Osteoblast (primary cell): ENCODE measurements at places on chromosomes 11 and 22. TPM values are rescaled to one million over a fixed set of nuclear protein-coding genes. Genes with fewer than 3 reads are reported as not detected.

GRCh38 chr11:61957021-61957770 lies 7.0 kb downstream of the BEST1 start:
- H3K4me1 ChIP-seq: peaks cover 20% of the 10 kb centered on the region
- H3K27me3 ChIP-seq: no peaks in the 10 kb centered on the region
- H3K27ac ChIP-seq: no peak overlapping the region

SLC22A9 gene
- not detected in 2 replicates for total RNA-seq

DNA sequence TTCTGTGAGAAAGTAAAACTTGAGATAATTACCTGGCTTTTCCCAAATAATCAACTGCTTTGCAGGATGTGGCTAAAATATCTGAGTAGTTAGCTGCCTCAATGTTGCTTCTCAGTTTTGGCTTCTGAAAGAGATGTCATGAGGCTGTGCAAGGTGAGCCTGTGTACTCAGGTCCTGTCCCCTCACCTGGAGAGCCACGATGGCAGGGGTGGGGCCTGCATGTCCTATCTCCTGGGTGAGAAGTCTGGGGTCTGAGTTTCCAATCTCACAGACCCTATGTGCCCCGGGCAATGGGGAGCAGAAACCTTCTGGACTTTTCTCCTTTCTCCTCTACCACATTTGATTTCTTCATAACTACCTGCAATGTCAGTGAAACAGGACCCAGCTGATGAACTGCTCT lies 338.6 kb upstream of the B3GAT1 start:
- H3K36me3 ChIP-seq: no peaks in the 10 kb centered on the region
- no peak overlapping the region for H3K4me3 ChIP-seq
- H3K27ac ChIP-seq: no peak overlapping the region
- no peak for DNase-seq

GDPD4 gene
- total RNA-seq: not detected in 2 replicates

DNA sequence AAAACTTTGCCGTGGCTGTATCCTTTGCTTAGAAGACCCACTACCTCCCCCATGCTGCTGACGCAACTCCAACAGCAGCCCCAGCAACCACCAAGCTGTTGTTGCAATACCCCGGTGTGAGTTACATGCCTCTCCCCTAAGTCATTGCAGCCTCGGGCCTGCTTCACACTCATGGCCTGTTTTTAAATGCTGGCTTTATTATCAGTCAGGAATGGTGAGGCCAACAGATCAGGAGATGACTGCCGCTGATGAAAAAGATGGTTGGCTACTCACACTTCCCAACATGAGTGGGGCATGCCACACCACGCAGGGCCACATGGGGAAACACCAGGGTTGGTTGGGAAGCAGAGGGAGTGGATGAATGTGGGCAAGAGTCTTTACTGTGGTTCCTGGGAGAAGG lies 171.5 kb upstream of the SYT13 start:
- DNase-seq: peak; percentile 85
- H3K27ac ChIP-seq: peak overlapping the region; percentile 85
- H3K4me1 ChIP-seq: peaks cover 22% of the 10 kb centered on the region
- H3K4me3 ChIP-seq: peak overlapping the region; percentile 24

LRP4 gene
- total RNA-seq: 1.5 and 2.2 TPM in 2 replicates

SLC6A5 gene
- not detected in 2 replicates for total RNA-seq

DNA sequence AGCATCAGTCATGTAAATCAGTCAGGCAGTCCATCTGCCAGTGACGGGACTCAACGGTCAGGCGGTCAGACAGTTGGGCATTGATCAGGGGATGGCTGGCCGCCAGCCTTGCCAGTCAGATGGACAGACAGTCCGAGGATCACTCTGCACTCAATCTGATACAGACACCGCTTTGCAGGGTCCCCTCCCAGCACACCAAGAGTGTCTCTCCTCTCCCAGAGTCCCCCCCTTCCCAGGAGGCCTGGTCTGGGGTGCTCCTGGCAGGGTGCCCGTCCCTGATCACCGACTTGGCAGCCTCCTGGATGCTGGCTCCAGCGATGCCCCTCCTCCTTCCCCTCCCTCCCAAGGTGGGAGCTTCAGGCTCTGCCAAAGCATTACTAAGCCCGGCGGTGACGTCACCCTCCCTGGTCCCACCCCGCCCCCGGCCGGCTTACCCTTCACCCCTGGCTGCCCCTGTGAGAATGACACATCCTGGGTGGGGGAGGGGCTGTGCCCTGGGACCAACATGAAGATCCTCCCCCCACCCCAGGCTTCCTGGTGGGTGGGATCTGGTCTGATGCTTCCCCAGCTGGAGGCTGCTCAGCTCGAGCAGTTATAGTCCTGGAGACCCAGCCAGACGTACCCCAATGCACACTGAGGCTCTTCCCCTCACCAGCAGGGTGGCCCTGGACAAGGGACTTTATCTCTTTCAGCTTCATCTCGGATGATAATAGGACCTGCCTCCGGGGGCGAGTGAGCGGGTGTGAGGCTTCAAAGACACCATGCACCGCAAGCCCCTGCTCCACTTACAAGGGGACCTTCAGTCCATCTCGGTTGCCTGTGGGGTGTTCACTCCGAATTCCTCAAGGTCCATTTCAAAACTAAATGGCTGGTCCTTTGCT lies 69.2 kb downstream of the CD82 start:
- H3K36me3 ChIP-seq: no peaks in the 10 kb centered on the region
- H3K4me1 ChIP-seq: peaks cover 11% of the 10 kb centered on the region
- peak; percentile 89 for DNase-seq
- H3K27ac ChIP-seq: no peak overlapping the region
- H3K27me3 ChIP-seq: peaks cover 7% of the 10 kb centered on the region
- peak overlapping the region; percentile 42 for H3K4me3 ChIP-seq

DNA sequence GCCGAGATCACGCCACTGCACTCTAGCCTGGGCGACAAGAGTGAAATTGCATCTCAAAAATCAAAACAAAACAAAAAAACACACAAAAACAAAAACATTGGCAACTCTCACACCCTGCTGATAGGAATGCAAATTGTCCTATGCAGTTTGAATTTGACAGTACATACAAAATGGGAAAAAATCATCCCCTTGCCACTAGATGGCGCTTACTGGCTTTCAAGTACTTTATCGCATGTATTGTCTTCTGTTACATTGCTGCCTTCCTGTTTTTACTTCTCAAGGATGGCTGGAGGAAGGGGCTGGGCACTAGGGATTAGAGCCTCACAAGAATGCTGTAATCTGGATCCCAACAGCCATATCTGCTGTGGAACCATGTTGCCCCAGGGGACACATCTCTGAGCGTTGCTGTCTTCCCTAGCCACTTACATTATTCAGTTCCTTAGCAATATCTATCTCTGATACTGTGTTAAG lies 59.4 kb upstream of the A4GALT start:
- no peaks in the 10 kb centered on the region for H3K27me3 ChIP-seq
- DNase-seq: peak; percentile 94
- H3K4me1 ChIP-seq: no peaks in the 10 kb centered on the region
- H3K27ac ChIP-seq: no peak overlapping the region
- H3K36me3 ChIP-seq: no peaks in the 10 kb centered on the region
- no peak overlapping the region for H3K4me3 ChIP-seq
